ENCODE measurements at places on chromosomes 1 and 21. TPM values are rescaled to one million over a fixed set of nuclear protein-coding genes. Genes with fewer than 3 reads are reported as not detected.

- no peak for DNase-seq
Observed at GRCh38 chr1:40781608-40781971, 2.0 kb upstream of the KCNQ4 start.

DNA sequence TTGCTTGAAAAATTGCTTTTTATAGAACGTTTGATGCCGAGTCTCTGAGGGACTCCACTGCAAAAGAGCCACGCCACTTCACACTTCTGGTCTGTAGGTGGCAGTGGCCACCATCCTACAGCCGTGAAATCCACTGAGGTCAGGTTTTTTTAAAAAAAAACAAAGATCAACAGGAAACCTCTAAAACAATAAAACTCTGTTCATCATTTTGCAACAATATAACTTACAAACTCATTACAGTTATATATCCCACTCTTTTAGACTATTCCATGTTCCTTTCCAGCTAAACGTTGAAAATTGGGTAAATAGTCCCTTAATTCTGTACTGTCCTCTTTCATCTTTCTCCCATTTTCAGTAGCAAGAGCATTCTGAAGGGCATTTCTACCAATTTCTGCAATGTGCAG lies 64.6 kb upstream of the FMN2 start:
- no peak for DNase-seq

- DNase-seq: no peak
Observed at GRCh38 chr1:50358962-50359361, 64.3 kb downstream of the DMRTA2 start.

DNA sequence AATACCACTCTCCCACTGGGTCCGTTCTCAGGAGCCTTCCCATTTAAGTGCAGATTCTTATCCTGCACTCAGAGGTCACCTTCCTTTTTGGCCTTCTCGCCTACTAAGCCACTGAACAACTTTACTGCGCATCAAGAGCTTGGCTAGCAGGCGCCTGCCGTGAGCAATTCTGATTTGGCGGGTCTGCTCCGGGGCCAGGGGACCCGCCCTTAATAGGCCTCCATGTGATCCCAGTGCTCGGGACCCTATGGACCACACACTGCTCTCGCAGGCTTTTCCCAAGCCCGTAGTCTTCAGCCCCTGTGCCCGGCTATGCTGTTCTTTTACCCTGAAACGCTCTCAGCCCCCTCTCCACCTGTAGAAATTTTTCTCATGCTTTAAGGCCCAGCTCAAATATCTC lies 45.1 kb downstream of the BCL9 start:
- no peak for DNase-seq

- DNase-seq: peak; percentile 27
Observed at GRCh38 chr1:111990026-111990877, 784 bp upstream of the KCND3 start.

PGLYRP4 gene
- not detected for polyA plus RNA-seq

PLEKHA6 gene
- polyA plus RNA-seq: 32.1 TPM

C4BPA gene
- 2.5 TPM for polyA plus RNA-seq

All from stomach (tissue), 19 donors.